ENCODE measurements at places on chromosomes 16 and 17. TPM values are rescaled to one million over a fixed set of nuclear protein-coding genes. Genes with fewer than 3 reads are reported as not detected.

The IL4R gene
- total RNA-seq, result 39.9 TPM

The TP53I13 gene
- 46.9 TPM for total RNA-seq

The SCGB1C2 gene
- total RNA-seq, result not detected

The TP53TG3C gene
- not detected for total RNA-seq

The SLC5A2 gene
- 0.64 TPM for total RNA-seq

The USP43 gene
- 17.6 TPM for total RNA-seq

The BCO1 gene
- total RNA-seq, result 0.24 TPM

The OXLD1 gene
- 57.8 TPM for total RNA-seq

The GPR139 gene
- total RNA-seq, result not detected

The HID1 gene
- 2.4 TPM for total RNA-seq

The ZNF205 gene
- total RNA-seq, result 35.2 TPM

The HS3ST3B1 gene
- 2.2 TPM for total RNA-seq

The SOX15 gene
- 59.9 TPM for total RNA-seq

The CDH13 gene
- total RNA-seq, result 41.9 TPM

The HEATR9 gene
- not detected for total RNA-seq

The CYTH1 gene
- 34.2 TPM for total RNA-seq

The ZFHX3 gene
- 3.1 TPM for total RNA-seq

The CFAP97D1 gene
- total RNA-seq, result not detected

The BCAR1 gene
- total RNA-seq, result 48.2 TPM

The CCL22 gene
- total RNA-seq, result not detected

The TMEM220 gene
- 0.96 TPM for total RNA-seq

The PLA2G10 gene
- not detected for total RNA-seq

The TEKT5 gene
- 0.48 TPM for total RNA-seq

The CASKIN1 gene
- 0.96 TPM for total RNA-seq

The FAM20A gene
- not detected for total RNA-seq

The TMIGD1 gene
- not detected for total RNA-seq

The PRAC1 gene
- not detected for total RNA-seq

The SLFN13 gene
- 1.2 TPM for total RNA-seq

The SLC7A6 gene
- total RNA-seq, result 10.4 TPM

The MT4 gene
- total RNA-seq, result not detected

The RASD1 gene
- total RNA-seq, result 3.6 TPM

The MAPT gene
- total RNA-seq, result under 0.01 TPM

The ST6GALNAC1 gene
- total RNA-seq, result 0.96 TPM
